ENCODE measurements at places on chromosomes 2 and 18.

GRCh38 chr2:3563521-3563976 is 5.4 kb upstream of the RNASEH1 start:
- DNase-seq = no peak

GRCh38 chr2:10588931-10589330 is 100.8 kb downstream of the NOL10 start:
- no peak for DNase-seq

DNA sequence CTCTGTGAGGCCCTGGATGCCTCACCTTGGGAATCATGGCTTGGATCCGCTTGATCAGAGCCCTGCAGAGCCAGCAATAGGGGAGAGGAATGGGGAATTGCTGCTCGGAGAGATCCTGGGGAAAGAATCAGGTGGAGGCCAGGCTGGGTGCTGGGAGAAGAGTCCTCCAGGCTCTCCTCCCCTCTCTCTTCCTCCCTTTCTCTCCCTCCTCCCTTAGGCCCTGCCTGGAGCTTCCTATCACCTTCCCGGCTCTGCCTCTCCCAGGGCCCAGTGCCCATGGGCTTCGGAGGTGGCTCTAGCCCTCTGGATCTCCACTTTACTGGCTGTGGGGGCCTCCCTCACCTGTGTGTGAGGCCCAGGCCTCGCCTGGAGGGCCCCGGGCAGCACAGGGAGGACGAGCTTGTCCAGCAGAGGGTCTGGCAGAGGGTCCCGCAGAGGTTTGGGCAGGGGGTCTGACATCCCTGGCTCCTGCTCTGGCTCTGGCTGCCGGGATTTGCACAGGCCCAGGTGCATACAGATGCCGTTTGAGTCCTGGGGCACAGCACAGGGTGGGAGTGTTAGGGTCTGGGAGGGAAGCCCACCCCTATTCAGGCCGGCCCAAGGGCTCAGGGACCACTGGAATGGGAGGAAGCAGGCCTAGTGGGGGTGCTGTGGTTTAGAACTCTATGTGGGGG is 2.6 kb downstream of the SFTPB start:
- no peak for DNase-seq

DNA sequence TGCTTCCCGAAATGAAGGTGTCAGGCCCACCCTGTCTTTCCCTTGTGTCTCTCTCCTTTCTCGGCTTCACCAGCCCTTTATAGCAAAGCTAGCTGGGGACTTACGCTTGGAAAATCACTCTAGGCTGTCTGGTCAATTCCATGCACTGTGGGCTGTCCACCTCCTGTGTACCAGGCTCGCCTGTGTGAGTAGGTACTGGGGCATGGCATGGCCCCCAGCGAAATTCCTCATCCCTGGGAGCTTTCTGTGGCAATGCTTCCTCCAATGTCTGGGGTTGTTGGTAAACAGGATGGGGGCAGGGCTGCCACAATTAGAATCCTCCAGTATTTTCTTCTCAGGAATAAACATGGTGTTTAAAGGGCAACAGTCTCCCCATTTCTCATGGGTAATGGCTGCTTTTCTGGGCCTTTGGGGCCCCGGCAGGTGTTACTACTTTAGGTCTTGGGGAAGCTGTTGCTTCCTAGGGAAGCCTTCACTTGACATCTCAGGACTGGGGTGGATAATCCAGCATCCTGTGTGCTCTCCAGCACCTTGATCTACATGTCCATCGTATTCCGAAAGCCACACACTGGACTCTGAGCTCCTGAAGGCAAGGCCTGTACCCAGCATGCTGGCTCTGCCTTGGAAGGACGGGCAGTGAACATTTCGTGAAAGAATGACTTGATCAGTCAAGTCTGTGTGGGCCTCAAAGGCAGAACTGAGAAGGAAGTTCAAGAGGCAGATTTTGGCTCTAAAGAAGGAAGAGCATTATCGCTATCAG is 21.1 kb downstream of the RHOB start:
- no peak for DNase-seq

DNA sequence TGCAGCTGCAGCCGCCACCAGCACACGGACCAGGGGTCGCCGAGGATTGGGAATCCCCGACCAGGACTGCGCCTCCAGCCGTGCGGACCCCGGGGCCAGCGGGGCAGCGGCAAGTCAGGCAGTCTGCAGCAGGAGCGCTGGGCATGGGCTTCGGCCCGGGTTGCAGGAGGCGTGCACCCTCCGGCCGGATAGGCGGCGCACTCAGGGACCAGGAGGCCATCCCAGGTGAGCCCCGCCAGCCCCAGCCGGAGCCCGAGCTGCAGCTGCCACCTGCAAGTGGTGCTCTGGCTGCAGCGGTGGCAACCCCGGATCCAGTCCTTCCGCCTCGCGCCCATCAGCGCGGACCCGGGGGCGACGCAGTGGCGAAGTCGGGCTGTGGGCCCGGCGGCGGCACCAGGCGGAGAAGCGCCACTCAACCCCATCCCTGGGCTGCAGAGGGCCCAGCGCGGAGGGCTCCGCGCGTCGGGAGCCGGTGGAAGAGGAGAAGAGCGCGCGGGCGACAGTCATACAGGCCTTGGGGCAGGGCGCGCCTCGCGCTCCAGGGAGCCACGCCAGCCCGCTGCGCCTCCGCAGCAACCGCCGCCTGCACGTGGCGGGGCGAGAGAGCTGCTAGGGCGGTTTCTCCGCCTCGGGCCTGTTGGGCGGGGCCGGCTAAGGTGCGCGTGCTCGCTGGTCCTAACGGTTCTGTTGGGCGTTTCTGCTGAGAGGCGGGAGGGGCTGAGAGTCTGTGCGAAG is 73.8 kb downstream of the RPIA start:
- DNase-seq = no peak

- no peak for DNase-seq
These were observed 107.8 kb downstream of the PRELID3A start for GRCh38 chr18:12515550-12515949.

DNA sequence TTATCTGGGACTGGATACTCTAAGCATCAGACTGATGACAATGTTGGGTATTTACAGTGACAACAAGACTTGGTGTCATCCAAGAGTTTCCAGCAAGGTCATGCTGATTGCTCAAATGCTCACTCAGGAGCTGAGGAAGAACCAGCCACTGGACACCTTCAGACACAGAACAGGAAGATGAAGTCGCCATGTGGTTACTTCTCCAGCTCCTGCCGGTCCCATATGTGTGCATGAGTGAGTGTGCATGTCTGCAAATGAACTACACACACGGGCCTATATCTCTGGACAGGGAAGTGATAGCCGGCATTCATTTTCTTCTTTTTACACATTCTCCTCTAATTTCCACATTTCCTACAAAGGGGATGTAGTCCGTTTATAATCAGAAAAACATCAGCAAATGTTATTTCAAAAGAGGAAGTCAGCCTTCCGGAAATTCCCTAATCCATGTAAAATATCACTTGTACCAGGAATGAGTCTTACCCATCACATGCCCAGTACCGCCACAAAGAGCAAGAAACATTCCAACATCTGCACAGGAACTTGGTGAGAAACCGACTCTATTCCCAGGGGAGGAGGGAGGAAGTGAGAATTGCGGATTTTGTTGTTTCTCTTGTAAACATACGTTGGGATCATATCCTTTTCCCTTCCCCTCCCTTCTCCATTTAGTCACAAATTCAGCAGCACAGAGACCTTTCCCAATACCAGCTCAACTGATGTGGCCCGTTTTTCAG is 10.8 kb downstream of the RFX8 start:
- DNase-seq = peak; percentile 80

GRCh38 chr2:206670531-206671319 is 28.4 kb downstream of the FAM237A start:
- DNase-seq = no peak

DNA sequence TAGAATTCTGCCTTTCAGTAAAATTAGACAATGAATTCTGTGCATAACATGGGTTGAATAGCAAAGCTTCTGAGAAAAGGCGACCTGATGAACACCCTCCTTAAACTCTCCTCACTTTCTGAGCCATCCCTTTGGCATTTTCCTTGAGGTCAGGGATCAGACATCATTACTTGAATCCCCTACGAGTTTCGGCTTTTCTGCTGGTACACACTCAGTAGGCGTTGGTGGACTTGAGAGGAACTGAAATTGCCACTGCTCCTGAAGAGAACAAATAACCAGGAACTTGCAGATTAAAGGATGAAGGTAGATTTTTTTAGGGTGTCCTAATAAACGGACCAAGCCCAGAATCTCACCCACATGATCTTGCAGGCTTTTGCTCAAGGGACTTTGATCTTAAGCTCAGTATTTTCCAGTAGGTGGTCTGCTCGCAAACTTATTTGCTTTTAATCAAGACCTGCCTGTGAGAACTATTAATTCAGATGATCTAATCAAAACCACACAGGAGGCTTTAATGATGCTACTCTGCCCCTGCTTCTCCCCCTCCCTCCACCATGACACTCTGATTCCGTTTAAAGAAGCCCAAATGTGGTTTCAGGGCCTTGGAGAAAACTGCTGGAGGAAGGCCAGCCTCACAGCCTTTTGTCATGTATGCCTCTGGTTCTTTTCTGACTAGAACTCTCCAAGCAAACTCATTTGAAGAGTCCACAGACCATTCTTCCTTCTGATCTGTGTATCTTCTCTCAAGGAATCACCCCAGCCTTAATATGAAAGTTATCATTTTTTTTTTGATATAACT is 124.9 kb downstream of the PRKCE start:
- peak; percentile 49 for DNase-seq

GRCh38 chr2:225590932-225591331 is 191.4 kb downstream of the NYAP2 start:
- no peak for DNase-seq

DNA sequence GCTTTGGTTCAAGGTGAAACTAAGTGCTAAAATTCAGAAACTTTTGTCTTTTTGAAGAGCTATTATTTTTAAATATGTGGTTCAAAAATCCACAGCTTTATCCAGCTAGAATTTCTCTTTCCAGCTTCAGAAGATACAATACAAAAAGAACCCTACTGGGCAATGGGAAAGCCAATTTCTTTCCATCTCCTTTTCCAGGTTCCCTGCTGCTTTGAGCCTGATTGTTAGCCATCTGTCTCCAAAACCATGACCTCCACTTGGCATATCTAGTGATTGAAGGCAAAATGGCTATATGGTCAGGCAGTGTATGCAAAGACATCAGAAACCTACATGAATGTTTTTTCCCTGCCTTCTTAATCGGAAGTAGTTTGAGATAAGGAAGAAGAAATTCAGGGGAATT is 134.1 kb downstream of the KCNH7 start:
- DNase-seq = no peak

DNA sequence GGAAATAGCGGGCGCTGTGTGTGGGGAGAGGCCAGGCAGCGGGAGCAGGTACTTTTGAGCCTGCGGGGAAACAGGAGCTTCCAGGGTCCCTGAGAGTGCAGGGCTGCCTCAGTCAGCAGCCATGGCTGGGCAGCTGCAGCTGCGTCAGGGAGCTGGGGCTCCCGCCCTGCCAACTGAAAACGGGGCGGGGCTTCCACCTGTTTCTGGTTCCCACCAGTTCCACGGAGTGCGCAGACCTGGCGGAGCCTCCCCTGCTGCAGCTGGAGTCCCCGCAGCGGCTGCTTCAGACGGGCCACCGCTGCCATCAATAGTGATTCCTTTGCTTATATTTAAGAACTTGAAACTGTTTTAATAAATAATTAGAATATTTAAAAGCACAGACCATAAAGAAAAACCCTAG is 30.6 kb upstream of the RPRM start:
- DNase-seq = no peak

DNA sequence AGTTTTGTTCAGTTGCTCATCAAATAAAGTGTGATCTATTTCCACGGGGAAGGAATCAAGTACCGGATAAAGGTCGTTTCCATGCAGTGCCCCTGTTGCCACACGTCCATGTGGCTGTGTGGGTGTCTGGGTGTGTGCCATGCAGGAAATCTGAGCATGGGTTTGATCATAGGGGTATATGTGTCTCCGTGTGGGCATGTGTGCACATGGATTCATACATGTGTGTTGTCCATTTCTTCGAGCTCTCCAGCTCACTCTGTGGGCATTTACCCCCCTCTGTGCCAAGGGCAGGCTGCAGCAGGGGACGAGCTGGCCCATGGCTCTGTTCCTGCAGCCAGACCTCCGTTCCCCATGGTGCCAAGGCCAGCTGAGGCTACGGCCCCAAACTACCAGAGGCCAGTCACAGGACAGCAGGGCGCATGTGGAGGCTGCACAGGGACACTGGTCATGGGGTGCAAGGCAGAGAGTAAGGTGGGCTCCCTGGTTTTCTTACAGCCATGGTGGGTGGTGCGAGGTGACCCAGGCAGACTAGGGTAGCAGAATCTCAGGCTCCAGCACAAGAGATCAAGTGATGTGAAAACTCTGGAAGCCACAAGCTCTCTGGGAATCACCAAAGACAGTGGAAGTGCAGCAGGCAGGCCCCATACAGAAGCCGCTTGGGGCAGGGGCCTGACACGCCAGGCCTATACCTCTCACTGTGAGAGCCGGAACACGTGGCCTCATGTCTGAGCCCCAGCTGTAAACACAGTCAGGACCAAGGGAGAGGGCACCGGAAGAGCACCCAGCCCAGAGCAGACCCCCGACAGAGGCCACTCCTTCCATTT is 66.4 kb upstream of the RAB6C start:
- no peak for DNase-seq

- DNase-seq = peak; percentile 43
These were observed 134.7 kb downstream of the TPGS2 start for GRCh38 chr18:36693931-36694620.

Measured in AG08395 (cell line).